GM12864 (cell line): ENCODE measurements at places on chromosomes 12 and 14.

DNA sequence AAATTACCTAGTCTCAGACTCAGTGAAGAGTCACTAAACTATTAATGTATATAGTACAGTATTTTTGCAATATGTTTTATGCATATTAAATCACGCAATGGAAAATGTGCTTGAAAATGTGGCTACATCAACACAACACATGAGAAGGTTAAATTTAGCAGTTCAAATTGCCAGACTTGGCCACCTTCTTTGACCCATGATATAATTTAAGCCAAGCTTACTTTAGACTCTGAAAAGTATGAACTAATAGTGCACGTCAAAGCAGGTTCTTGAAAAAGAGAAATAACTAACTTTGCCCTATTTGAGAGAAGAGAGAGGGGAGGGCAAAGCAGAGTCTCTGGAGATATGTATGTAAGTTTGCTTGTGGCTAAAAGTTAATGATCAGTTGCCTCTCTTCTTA is 68.7 kb downstream of the SLC16A7 start:
- no peak for DNase-seq

- DNase-seq = no peak
These were observed 105.5 kb upstream of the CCND2 start for GRCh38 chr12:4168036-4168435.

DNA sequence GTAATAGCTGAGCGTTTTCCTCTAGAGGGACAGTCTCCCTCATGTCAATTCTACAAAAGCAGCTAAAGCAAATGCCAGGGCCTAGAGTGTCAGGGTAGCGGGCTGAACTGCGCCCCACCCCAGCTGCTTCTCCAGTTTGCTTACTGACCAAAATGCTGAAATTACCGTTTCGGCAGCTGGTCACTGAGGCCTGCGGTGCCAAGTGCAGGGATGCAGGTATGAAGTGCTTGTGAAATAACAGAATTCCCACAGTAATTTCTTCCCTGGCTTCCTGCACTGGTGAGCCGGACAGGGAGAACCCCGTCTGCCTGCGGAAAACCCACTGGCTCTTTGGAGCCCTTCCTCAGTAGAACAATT is 19.1 kb downstream of the PSMC1 start:
- no peak for DNase-seq

- no peak for DNase-seq
These were observed 206.5 kb downstream of the STXBP6 start for GRCh38 chr14:24843494-24843893.

- no peak for DNase-seq
These were observed 10.5 kb downstream of the ARHGEF25 start for GRCh38 chr12:57621497-57622292.

DNA sequence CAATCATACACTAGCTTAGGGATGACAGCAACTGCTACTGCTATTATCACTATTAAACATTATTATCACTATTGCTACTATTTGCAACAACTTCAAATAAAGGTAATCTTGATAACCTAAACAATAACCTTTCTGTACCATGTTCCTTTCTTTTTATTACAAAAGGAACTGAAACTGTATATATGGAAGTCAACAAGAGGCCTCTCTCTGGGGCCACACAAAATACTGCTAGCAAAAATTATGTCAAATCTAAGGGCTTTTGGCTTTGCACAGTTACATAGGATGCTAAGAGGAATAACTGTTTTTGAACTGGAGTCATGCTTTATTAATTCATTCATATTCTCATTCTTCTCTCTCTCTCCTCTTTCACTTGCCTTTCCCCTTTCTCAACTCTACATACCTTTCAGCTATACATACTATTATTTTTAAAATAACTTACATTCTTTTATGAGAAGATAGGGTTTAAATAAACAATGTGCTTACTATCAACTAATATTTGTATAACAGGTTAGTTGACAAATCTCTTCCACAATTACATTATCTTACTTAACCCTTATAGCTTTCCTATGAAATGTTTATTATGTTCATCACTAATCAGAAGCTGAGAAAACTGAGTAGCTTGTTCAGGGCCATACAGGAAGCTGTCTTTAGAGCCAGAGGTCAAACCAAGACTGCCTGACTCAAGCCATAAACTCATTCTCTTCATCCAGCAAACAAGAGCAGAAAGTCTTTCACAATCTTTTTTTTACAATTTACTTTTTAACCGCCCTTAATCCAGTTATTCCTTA is 25.7 kb downstream of the SPTSSA start:
- no peak for DNase-seq

DNA sequence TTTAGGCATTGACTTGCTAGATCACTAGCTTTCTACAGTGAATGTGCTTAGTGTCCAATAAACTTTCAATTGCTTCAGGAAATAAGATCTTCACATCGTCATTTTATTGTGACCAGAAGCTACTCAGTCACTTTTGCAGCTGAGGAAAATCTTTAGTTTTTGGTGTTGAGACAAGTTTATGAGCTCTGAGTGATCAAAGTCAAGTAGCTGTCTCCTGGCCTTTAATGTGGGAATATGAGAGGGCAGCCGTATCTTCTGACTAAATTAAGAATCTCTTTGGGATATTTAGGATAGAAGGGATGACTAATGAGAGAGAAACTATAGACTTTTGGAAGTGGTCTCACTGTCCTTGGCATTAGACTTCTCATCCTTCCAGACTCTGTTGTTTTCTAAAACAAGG is 21.6 kb downstream of the MSRB3 start:
- DNase-seq = no peak

- peak; percentile 42 for DNase-seq
These were observed 6.8 kb upstream of the HNF1A start for GRCh38 chr12:120971299-120972180.

DNA sequence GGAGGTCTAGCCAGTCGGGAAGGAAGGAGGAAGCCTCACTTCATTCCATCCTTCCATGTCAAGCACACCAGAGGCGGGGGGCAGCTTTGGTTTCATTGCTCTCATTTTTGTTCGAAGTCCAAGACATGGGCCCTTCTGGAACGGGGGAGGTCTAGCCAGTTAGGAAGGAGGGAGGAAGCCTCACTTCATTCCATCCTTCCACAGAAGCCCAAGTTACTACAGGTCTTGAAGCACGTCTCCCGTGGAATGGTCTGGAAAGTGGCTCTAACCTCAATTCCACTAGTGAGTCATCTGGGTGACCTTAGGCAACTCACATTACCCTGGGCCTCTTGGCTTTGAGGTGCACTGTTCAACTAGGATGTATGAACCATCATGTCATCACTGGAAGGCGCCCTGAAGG is 156.3 kb downstream of the NTF3 start:
- no peak for DNase-seq

DNA sequence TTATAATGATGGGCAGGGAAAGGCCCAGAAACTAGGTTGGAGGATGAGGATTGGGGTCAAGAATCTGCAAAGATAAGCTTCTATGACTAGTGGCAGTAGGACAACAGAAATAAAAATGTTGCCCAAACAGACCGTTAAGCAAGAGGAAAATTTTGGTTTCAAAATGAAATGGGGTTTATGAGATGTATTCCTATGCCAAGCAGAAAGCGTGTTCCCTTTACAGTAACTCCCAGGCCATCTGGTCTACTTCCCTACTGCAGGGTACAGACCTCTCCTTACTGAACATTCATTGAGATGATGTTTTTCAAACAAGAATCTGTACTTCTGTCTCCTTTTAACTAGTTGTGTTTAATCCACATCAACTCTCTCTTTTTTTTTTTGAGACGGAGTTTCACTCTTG is 20.4 kb upstream of the TMEM229B start:
- DNase-seq = no peak

GRCh38 chr12:80710727-80711449 is 3.5 kb downstream of the MYF6 start:
- no peak for DNase-seq

GRCh38 chr12:128727999-128728398 is 95.8 kb downstream of the SLC15A4 start:
- DNase-seq = no peak

DNA sequence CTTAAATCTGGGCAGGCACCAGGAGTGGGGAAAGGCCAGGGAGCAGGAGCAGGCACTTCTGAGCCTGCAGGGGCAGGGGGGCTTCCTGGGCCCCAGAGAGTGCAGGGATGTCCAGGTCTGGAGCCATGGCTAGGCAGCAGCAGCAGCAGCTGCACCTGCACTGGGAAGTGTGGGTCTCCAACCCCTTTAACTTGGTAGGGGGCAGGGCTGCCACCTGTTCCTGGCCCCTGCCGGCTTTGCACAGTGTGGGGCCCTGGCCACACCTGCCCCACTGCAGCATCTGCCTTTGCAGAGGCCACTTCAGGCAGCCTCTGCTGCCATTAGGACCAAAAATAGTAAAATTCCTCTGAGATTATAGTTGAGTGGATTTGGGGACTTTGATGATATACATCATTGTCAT is 138.5 kb downstream of the SLC16A7 start:
- DNase-seq = no peak

DNA sequence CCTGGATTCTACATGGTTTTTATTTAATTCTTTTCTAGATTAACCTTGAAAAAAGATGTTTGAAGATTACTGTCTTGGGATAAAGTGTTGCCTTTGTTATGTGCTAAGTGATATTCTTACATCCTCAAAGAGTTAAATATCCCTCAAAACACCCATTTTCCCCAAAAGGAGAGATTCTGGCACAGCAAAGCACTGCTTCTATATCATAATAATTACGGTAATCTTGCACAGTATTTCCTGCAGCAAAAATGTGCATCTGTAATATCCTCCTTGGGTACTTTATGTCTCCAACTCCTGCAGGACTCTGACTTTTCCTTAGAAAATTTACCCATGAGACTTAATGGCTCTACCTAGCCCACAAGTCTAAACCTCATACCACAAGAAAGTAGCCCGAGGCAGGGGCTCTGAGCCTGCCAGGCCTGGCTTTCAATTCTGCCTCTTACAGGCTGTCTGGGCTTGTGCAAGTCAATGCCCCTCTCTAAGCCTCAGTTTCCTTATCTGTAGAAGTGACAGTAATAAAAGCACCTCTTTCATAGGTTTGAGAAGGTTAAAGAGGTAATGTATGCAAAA is 45.8 kb downstream of the SVOP start:
- no peak for DNase-seq

DNA sequence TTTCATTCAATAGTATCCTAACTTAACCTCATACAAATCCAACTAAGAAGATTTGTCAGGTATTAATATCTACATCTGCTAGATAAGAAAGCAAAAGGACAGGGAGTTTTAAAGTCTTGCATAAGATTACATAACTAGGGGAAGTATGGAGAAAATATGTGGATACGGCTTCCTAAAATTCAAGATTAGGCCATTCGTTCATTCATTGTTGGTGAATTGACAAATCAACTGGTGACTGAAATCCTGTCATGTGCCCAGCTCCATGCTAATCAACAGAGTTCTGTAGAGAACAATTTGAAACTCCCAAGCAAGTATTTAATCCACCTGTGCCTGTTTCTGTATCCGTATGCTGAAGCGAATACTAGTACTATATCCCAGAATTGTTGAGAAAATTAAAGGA is 260.9 kb upstream of the USP15 start:
- no peak for DNase-seq

DNA sequence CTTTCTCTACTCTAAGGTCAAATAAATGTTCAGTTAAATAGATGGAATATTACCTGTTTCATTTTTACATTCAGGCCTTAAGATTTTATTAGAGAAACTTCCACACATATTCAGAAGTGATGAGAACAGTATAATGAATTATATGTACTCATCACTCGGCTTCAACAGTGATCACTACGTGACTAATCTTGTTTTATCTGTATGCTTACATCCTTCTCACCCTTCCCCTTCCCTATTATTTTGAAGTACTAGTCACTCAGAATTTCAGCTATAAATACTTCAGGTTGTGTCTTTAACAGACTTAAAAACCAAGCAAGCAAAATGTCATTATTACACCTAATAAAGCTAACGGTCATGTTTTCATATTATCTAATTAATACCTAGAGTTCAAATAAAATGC is 34.9 kb downstream of the ETV6 start:
- DNase-seq = no peak

- peak; percentile 3 for DNase-seq
These were observed 150.6 kb upstream of the AEBP2 start for GRCh38 chr12:19288603-19289244.

- no peak for DNase-seq
These were observed 53.1 kb downstream of the TGFB3 start for GRCh38 chr14:75928690-75929181.
